ENCODE measurements at places on chromosomes 4 and X. TPM values are rescaled to one million over a fixed set of nuclear protein-coding genes. Genes with fewer than 3 reads are reported as not detected.
A peak's percentile ranks its signal among the peaks of the same experiment; 100 is the strongest.

DNA sequence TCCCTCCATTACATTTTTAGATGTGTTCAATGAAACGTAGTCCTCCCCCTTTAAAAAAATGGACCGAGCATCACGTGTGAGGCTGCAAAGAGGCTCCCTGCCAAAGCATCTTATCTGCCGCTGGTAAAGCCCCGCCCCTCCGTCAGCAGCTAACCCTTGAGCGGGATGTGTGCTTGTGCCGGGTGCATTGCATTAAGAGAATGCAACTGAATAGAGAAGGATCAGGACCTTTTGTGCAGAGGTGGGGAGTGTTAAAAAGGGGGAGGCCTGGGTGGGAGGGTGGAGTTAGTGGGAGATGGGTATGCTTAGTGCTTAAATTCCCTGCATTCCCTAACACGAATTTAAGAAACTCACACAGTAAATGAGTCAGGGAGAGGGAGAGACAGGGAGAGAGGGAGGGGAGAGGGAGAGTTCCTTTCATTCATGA lies 66.0 kb downstream of the TBL1X start:
- peak; percentile 88 for DNase-seq

DNA sequence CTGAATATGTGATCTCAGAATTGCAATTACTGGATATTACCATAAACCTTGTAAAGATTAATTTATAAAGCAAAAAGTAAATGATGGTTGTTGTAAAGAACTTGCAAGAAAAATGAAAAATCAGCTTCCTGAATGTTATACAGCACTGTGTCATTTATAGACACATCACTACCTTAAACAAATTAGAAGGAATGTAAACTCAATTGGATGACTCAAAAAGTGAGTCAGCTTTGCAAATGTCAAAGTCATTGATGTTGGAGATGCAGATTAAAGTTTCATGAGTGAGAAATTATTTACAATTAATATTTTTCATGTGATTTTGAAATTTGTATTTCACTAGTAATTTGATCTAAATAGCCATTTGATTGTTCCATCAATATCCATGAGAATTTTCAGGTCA lies 193.2 kb downstream of the RAPGEF2 start:
- peak; percentile 34 for DNase-seq

DNA sequence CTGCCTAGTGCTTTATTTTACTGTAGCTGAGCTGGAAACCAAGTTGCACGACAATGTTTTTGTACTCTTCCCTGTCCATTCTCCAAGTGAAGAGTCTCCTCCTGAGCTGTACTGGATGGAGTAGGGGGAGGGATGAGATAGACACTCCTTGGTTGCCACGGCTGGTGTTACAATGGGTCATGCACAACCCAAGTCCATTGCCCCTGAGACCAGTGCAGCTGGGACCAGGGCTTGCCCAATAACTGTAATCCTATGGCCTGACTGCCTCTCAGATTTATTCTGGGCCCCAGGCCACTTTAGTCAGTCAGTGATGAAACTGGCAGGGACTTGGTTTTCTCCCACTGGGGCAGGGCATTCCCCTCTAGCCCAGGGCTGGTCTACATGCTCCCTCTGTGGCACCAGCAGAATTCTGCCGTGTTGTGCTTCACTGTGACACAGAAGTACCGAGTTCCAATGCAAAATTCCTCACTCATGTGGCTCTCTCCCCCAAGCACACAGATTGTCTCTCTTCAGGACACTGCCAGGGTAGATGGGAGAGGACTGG lies 203.3 kb upstream of the PCDH18 start:
- no peak for DNase-seq

DNA sequence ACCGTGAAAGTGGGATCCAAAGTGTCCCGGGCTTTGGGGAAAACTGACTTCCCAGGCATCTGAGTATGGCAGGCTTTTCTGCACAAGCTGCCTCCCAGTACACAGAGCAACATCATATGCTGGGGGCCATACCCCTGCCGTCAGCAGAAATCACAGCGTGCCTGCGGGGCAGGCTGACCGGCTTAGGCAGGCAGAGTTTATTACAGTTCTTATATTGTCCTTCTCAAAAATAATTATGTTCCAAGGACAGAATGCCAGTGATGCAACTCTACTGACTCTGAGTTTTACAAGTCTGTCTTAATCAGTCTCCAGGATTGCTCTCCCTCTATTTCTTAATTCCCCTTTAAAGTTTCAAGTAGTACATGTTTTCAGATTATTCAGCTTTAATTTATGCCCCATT lies 37.0 kb downstream of the IL21 start:
- no peak for DNase-seq

- DNase-seq = no peak
Measured at GRCh38 chr4:139596034-139596683, 40.1 kb upstream of the SETD7 start.

GRCh38 chr4:172601195-172601594 lies 567.4 kb upstream of the GALNT7 start:
- DNase-seq = no peak

DNA sequence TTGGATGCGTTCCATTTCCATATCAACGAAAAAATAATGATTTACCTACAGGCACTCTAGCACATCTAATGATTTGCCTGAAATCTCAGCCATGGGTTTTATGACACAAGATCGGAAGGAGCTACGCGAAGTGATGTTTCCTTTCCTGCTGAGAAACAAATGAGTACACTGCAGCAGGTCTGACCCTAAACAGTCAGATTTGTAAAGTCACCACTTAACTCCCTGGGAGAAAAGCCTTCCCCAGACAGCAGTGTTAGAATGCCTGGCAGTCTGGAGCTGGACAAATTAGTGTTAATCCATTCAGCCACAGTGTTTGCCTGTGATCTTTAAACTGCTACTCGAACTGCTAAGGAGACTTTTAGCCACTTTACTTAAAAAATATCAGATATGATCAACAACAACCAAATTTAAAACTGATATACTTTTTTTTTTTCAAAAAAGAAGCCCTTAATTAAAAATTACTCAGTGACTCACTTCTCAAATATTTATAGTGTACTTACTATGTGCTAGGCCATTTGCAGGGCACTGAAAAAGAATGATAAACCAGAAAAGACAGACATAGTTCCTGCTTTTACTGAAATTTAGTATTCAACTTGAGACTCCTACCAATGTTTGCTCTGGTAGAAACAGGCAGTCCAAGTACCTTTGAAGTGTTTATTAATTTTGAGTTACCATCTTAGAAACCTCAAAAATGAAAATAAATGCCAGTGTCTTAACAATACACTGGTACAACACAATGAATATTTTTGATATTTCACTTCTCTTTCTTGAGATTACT lies 104.5 kb downstream of the SHISA3 start:
- peak; percentile 8 for DNase-seq

- DNase-seq = peak; percentile 66
Measured at GRCh38 chrX:150935467-150935866, 37.0 kb upstream of the CD99L2 start.

GRCh38 chrX:86964321-86964720 lies 553.3 kb upstream of the KLHL4 start:
- DNase-seq = no peak

- DNase-seq = peak; percentile 21
Measured at GRCh38 chrX:110847334-110847733, 51.7 kb upstream of the CHRDL1 start.

DNA sequence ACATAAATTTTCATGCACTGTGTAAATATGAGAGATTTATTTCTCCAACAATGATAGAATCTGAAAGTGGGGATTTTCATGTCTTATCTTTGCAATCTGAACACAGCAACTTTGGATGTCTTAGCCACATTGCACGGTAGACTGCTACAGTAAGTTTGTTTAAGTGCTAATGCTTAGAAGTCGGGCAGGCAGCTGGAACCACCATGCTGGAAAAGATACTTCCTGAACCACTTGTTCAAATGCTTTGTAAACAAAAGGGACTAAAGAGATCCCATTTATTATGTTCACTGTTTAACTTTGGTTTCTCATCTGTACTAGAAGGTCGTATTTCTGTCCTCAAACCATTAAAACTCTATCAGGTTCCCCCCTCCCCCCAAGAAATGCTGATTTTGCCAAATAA lies 555.9 kb upstream of the DIPK2B start:
- no peak for DNase-seq

DNA sequence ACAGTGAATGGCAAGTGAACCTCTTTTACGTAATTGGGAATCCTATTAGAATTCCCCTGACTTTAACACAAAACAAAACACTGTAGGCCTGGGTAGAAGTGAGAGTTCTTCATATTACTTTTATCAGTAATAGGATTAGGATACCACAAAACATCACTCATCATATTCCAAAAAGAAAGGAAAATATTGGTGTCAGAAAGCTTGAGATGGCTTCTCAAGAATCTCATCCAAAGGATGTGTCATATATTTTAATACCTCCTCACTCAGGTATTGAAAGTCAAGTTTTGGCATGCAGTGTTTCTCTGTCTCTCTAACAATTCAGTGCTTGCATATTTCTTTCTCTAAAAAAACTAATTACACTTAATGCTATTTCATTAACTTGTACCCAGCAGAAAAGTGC lies 173.2 kb downstream of the PDGFC start:
- DNase-seq = no peak

GRCh38 chr4:138751309-138751708 lies 264.3 kb upstream of the NOCT start:
- DNase-seq = no peak

DNA sequence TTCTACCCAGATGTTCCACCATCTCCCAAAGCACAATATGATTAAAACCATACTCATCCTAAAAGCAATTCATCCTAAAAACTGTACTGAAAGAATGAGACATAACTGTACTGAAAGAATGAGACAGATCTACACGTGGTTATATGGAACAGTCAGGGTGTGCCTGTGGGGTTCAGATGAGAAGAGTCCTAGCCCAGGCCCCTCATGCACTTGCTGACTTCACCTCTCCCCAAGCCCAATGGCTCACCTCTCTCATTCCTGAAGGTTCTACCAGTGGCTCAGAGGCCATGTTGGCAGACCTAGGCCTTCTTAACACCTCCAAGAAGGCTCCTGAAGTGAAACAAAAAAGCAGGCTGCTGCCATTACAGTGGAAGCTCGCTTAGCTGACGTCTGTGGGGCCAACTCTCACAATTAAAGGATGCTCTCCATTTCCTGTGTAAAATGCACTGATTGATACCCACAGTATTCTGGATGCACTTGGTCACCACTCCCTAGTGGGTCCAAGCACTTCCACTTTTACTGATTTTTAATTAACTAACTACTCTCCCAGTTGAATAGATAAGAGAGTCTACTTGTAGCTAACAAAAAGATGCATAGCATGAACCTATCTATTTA lies 3.8 kb downstream of the PLAC1 start:
- DNase-seq = no peak

DNA sequence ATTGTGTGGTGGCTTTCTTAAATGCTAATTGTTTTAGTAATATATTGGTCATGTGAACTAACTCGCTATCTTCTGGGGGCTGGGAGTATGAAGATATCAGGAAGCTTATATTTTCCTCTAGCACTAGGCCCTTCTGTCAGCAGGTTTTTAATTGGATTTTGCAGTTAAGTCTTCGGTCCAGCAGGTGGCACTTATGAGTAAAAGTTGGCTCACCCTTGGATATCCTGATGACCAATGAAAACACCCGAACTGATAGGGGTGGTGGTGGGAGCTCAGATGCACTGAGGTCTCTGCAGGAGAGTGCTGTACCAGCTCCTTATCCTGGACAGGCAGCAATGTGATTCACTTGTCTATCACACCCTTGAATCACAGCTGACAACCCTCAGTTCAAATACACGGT lies 1365.8 kb upstream of the DIAPH2 start:
- DNase-seq = peak; percentile 1

DNA sequence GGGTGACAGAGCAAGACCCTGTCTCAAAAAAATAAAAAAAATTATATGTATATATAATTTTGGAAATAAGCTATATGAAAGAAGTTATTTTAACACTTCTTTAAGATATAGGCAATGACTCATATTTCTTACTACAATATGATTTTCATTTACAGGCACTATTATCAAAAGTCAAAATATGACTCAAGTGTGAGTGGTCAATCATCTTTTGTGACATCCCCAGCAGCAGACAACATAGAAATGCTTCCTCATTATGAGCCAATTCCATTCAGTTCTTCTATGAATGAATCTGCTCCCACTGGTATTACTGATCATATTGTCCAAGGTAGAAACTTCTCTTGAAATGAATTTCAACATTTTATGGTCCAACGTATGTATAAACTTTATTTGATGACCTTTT lies 20.8 kb downstream of the OCIAD1 start:
- no peak for DNase-seq

- DNase-seq = no peak
Measured at GRCh38 chr4:6752486-6752829, 30.1 kb upstream of the KIAA0232 start.

- DNase-seq = no peak
Measured at GRCh38 chr4:1842339-1842895, 13.5 kb downstream of the LETM1 start.

DNA sequence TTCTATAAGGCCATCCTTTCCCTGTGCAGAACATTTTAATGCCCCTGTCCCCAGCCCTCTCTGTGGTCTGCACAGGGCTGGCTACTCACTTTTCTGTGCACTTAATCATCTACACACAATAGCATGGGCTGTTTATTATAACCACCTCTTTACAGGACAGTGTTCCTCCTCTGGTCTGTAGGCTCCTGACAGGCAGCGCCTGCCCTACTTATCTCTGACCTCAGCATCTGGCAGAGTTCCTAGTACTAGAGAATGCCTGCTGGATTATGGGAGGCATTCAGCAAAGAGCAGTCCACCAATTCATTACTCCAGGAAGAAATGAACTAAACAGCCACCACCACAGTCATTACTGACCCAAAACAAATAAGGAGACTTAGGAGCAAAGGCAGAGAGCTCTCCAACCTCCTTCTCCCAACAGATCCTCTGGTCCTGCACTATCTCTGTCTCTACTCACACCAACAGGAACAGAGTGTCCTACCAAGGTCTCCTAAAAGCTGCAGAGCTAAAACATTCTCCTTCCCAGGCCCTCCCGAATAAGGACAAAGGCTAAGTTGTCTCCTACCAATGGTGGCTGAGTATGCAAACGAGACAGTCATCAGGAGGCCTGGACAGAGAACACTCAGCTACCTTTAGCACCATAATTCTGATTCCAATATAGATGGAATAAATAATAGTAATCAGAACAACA lies 279.2 kb downstream of the QDPR start:
- DNase-seq = no peak

DNA sequence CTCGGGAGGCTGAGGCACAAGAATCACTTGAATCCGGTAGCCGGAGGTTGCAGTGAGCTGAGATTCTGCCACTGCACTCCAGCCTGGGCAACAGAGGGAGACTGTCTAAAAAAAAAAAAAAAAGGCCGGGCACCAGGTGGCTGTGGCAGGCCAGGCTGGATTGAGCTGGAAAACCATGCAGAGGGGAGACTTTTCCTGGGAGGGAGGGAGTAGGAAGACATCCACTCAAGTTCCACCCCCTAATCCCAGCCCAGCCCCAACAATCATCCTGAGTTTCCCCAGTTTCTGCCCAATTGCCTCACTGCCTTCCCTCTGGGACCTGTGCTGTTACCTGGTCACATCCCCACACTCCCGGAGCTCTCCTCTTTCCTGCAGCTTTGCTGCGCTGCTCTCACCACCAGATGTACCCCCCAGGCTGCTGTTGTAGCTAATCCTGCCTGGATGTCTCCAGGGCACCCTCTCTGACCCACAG lies 9.0 kb upstream of the TSPYL2 start:
- DNase-seq = no peak

- no peak for DNase-seq
Measured at GRCh38 chr4:37599092-37599790, 86.9 kb downstream of the RELL1 start.

GRCh38 chrX:28189011-28189410 lies 207.8 kb upstream of the DCAF8L1 start:
- DNase-seq = peak; percentile 78

GRCh38 chrX:54484666-54485065 lies 11.4 kb downstream of the FGD1 start:
- no peak for DNase-seq

Gene ATP2B3
- not detected for total RNA-seq

Gene AMMECR1
- 8.3 TPM for total RNA-seq

Gene SSX2
- total RNA-seq = not detected

Gene ART3
- total RNA-seq = not detected

Gene BGN
- total RNA-seq = not detected

Gene VMA21
- total RNA-seq = 142 TPM

Measured in A172 (cell line).